Activated naive CD8-positive, alpha-beta T cell treated with anti-CD3 and anti-CD28 coated beads for 36 hours (primary cell): ENCODE measurements at places on chromosomes 13 and 19. TPM values are rescaled to one million over a fixed set of nuclear protein-coding genes. Genes with fewer than 3 reads are reported as not detected.

- no peaks in the 10 kb centered on the region for H3K27me3 ChIP-seq
- H3K4me1 ChIP-seq: no peaks in the 10 kb centered on the region
- DNase-seq: no peak
- no peaks in the 10 kb centered on the region for H3K36me3 ChIP-seq
- no peak overlapping the region for H3K4me3 ChIP-seq
Observed at GRCh38 chr13:112899281-112900225, 69.5 kb upstream of the MCF2L start.

DNA sequence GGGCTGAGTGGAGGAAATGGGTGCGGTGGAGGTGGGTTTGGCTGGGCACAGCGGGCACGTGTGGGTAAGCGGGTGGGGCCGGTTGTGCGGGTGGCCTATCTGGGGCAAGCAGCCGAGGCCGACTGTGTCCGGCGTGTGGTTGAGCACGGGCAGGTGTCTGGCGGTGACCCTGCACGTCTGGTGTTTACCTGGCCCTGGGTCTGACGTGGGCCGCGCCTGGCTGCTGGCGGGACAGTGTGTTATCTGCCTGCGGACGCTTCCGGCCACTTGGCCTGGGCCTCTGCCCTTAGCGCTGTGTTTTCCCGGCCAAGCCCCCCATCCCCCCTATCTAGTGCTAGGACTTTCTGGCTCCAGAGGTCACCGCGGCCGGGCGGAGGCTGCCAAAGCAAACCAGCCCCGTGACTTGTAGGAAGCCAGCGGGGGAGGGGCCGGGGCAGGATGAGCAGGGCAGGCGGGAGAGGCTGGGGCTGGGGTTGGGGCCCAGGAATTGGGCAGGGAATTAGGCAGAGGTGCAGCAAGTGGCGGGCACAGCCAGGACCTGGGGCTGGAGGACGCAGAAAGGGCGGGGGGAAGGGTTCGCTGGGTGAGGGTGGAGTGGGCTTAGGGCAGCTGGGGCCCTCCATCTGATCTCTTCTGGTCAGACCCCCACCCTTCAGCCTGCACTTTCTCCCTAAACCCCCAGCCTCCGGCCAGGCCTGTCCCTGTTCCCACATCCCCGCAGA is 534 bp upstream of the HPN start:
- peaks cover 26% of the 10 kb centered on the region for H3K4me1 ChIP-seq
- DNase-seq: peak; percentile 28
- H3K4me3 ChIP-seq: peak overlapping the region; percentile 42
- peaks cover 6% of the 10 kb centered on the region for H3K27me3 ChIP-seq
- H3K27ac ChIP-seq: peak overlapping the region; percentile 3
- H3K36me3 ChIP-seq: no peaks in the 10 kb centered on the region

Gene FAM216B
- not detected for total RNA-seq

DNA sequence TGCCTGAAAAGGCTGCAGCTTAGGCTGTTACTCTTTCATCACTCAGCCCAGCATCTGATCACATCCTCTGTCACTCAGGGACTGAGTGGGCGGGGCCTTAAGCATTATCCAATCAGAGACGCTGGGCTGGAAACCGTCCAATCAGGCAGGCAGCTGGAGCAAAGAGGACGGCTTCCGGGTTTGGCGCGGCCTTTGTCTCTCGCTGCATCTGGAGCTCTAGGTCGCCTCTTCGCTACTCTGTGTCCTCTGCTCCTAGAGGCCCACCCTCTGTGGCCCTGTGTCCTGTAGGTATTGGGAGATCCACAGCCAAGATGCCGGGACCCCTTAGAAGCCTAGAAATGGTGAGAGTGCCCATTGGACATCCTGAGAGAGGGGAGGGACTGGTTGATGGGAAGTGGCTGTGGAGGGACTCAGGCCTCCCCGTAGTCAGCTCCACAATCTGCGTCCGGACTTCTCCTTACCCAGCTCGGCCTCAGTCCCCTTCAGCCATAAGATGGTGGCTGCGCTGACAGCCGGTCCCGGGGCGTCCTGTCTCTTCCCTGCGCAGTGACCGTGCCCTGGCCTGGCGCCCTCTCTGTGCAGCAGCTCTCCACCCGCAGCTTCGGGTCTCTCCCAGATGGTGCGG is at the start of gene ZNF486:
ZNF486 (plus strand) TSS at position 195 of the 625 bp plus-strand sequence; CDS start at position 312, 117 bp downstream.
- H3K36me3 ChIP-seq: peaks cover 58% of the 10 kb centered on the region
- H3K27me3 ChIP-seq: no peaks in the 10 kb centered on the region
- H3K4me3 ChIP-seq: peak within 1 kb of the TSS; percentile 97

- H3K27me3 ChIP-seq: peaks cover 21% of the 10 kb centered on the region
- DNase-seq: no peak
- H3K4me1 ChIP-seq: no peaks in the 10 kb centered on the region
- no peak overlapping the region for H3K4me3 ChIP-seq
- H3K36me3 ChIP-seq: no peaks in the 10 kb centered on the region
- no peak overlapping the region for H3K27ac ChIP-seq
Observed at GRCh38 chr13:102567857-102568256, 28.9 kb upstream of the TPP2 start.

Gene CPB2
- not detected for total RNA-seq

DNA sequence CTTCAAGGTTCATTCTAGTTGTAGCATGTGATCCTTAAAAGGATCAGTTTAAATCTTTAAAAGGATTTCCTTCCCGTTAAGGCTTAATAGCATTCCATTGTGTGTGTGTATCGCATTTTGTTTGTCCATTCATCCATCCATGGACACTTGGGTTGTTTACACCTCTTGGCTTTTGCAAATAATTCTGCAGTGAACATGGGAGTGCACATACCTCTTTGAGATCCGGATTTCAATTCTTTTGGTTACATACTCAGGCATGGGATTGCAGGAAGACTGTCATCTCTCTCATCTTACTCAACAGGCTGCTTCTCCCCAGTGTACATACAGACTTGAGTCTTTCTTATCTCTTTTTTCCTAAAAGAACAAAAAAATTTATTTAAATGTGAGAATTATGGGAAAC is 1.2 kb downstream of the RNF113B start:
- DNase-seq: no peak
- H3K4me3 ChIP-seq: no peak overlapping the region

Gene AMH
- total RNA-seq: 7.4 TPM
